NCI-H2081 treated with DMSO at 0.1 percent for 48 hours (cell line): ENCODE measurements at places on chromosomes 2 and 18.

GRCh38 chr18:24153397-24153796, 14.5 kb downstream of the CABYR start:
- no peak for DNase-seq

GRCh38 chr2:48202863-48203642, 296.8 kb upstream of the FBXO11 start:
- no peak for DNase-seq

- no peak for DNase-seq
These were observed 24.6 kb upstream of the FZD7 start for GRCh38 chr2:202009019-202009481.

GRCh38 chr18:78196280-78196679, 783.3 kb upstream of the SALL3 start:
- no peak for DNase-seq

- no peak for DNase-seq
These were observed 125.5 kb upstream of the NETO1 start for GRCh38 chr18:72993250-72993649.

GRCh38 chr2:50004667-50005066, 850.4 kb upstream of the FSHR start:
- no peak for DNase-seq

- DNase-seq = no peak
These were observed 56.5 kb downstream of the SLC8A1 start for GRCh38 chr2:40395169-40396073.

- peak; percentile 81 for DNase-seq
These were observed 1395.8 kb downstream of the LRP1B start for GRCh38 chr2:140734992-140735391.

- DNase-seq = no peak
These were observed 183.5 kb upstream of the OSR1 start for GRCh38 chr2:19541884-19542283.

GRCh38 chr2:218663901-218664300, 4.4 kb downstream of the BCS1L start:
- DNase-seq = no peak

- DNase-seq = no peak
These were observed 227.8 kb downstream of the BCL2 start for GRCh38 chr18:63091671-63092364.

- no peak for DNase-seq
These were observed 66.6 kb downstream of the ABCG8 start for GRCh38 chr2:43905371-43905803.

DNA sequence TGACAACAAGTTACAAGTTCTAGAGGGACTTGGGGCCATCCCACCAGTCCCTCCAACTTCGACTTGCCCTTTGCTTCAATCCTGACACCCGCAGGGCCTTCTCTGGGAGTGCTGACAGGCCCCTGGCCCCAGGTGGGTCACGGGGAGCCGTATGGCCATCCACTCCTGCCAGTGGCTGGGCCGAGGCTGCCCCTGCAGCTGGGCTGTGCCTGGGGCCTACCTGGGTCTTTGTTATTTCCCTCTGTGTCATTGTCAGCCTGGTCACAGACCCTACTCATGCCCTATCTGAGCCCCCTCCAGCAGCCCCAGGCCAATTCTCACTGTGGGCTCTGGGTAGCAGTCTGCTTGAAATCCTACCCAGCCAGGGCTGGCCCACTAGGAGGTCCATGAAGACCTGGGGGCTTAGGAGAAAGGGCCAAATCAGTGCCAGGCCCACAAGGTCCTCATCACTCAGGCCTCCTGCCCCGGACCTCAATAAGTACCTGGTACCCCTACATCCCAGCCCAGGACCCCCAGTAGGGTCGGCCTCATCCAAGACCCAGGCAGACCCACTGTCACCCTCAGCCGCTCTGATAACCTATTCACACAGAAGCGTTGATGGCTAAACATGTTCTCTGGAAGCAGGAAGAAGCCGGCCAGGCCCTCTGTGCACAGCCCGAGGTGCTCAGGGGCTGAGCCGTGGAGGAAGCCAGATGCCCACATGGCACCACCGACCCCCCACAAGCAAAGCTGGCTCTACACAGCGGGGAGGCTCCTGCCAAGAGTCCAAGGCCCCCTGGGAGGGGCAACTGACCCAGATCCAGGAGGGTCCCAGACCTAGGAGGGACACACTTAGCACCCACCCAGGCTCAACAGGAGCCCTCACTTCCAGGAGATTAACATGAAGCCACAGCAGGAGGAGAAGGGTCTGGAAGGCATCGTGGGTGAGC, 57.7 kb downstream of the BIN1 start:
- no peak for DNase-seq
